ENCODE measurements at places on chromosomes 2 and 18.

DNA sequence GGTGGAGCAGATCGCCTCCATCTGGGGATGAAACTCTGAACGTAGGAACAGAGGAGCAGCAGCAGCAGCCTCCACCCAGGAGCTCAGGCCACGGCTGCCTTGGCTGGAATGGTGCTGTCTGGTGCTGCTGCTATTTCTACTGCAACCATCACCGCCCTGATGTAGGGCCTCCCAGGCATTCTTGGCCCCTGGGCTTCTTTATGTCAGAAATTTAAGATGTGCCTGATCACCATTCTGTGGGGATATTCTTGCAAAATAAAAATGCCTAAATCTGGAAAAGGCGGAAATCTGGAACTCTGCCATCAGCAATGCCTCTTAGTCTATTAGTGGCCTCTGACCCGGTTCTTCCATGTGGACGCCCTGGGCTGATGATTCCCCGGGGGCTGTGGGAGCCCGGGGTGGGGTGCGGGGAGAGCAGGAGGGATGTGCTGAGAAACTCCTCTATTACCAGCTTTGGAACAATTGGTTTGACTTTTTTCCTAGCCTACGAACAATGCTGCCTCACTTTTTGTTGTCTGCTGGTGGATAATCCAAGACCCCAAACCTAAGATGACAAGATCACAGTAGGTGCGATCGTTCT, 47.2 kb downstream of the FAM124B start:
- no peak for DNase-seq

GRCh38 chr2:238158018-238158508, 707 bp upstream of the ERFE start:
- no peak for DNase-seq

- no peak for DNase-seq
These were observed 679.0 kb upstream of the ID2 start for GRCh38 chr2:8002765-8003393.

GRCh38 chr2:43086451-43087221, 139.8 kb downstream of the ZFP36L2 start:
- no peak for DNase-seq

DNA sequence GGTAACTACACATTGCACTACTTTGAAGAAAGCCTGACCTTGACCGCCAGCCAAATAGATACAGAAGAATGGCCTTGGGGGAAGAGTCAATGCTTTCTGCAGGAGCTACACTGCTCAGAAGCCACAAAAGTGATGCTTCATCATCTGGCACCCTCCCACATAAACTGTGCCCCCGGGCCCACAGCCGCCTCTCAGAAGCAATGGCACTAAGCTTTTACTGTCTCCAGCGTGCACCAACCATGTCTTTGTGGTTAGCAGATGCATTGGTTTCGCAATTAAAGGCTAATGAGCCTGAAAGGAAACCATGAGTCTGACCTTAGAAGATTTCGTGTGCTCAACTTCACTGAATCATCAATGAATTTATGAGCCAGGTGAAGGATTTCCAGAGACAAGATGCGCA, 209.4 kb upstream of the TRIB2 start:
- DNase-seq, result no peak

- DNase-seq, result no peak
These were observed 90.5 kb upstream of the FN1 start for GRCh38 chr2:215526341-215526740.

DNA sequence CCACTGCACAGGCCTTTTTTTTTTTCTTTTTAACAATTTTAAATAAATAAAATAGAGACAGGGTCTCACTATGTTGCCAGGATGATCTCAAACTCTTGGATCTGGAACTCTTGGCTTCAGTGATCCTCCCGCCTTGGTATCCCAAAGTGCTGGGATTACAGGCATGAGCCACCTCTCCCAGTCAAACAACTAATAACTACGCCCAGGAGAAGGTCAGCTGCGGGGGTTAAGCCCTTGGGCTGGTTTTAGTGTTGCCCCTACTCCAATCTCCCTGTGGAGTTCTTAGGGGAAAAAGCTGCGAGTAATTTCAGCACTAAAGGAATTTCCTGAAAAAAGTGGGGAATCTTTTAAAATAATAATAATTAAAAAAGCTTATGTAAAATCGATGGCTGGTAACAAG, 96.4 kb upstream of the XPO1 start:
- no peak for DNase-seq

DNA sequence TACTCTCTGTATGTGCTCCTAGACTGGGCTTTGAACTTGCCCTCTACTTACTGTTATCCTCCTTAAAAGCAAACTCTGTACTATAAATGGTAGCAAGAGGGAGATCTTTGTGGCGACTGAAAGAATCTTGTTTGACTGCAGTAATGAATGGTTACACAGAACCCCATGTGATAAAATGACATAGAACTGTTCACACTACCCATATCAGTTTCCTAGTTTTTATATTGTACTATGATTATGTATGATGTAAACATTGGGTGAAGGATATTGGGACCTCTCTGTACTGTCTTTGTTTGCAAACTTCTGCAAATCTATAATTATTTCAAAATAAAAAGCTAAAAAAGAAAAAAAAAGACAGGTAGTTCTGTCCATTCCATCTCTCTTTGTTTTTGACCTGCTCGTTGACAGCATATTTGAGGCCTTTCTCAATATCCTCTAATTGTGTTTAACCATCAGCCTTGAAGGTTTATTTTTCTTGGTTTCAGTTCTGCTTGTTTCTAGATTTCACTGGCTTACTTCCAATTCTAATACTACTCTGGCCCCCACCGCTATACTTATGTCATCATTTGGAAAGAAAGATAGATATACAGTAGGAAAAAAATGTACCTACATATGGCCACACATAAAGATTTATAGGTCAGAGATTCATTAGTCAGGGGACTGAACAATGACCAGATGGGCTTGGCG, 79.2 kb upstream of the MYO3B start:
- DNase-seq, result no peak
